Left ventricle myocardium superior (tissue), 1 donor: ENCODE measurements at places on chromosomes 3 and 15. TPM values are rescaled to one million over a fixed set of nuclear protein-coding genes. Genes with fewer than 3 reads are reported as not detected.

GRCh38 chr15:39549912-39550311 is 31.0 kb upstream of the THBS1 start:
- DNase-seq, result peak; percentile 64

GRCh38 chr15:99486371-99487336 is 79.1 kb upstream of the MEF2A start:
- DNase-seq, result peak; percentile 93

Gene SAMMSON
- not detected for total RNA-seq

DNA sequence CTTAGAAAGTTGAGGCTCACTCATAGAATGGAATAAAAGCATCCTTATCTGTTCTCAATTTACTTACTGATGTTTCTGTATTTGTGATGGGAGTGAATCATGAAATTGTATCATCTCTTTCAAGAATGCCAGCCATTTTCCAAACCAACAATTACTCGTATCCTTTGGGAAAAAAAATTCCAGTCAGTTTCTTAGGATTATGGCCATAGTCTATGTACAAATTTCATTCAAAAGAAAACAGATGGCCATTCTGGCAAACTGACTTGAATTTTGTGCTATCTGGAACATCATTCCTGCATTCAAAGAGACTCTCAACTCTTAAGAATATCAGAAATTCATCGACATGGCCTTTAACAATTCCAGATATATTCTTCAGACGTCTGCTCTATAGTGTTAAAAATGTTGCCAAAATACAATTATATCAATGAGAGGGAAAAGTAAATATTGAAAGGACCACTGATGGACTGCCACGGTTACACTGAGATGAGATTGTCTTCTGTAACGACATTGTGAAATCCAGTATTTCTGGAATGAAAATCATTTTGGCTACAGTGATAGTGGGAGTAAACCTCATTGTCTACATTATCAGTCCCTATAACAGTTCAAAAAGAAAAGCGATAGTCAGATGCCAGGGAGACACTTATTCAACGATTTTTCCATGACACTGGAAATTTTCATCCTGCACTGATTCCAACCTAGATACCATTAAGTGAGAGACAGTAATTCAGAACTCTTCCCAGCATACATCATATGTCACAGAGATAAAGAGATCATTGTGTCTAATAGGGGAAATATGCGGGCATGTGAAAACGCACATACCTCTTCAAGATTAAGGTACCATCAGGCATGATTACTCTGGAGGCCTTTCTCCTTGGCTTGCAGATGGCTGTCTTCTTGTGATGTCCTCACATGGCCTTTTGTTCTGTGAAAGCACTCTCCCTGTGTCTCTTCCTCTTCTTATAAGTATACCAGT is 953.8 kb upstream of the ALCAM start:
- no peak for DNase-seq

DNA sequence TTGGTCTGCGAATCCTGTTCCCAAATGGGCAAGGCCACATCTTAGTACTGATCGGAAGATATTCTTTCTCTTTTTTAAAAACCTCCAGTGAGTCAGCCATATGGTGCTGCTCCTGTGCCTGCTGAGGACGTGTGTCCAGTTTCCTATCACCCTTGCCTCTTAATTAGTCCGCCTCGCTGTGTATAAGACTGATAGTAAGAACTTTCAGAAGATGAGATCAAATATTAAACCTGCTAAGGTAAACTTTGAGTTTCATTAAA is 612 bp downstream of the UBA5 start:
- DNase-seq, result no peak

Gene SENP2
- total RNA-seq, result 25.1 TPM

DNA sequence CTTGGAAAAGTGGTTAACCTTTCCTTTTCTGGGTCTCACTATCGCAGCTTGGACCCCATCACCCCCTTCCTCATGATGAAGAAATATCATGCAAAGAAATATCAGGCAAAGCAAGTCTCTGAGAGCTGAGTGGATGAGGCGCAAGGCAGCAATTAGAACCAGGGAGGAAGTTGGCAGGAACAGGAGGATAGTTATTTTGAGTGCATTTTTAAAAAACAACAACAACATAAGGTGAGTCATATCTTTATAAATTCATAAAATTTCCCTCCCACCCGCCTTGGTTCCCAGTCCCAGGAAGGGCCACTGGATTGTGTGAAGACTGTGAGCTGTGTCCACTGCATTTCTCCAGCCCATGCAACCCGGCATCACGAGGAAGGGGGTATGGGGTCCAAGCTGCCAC is 316.9 kb upstream of the TLE3 start:
- DNase-seq, result no peak

DNA sequence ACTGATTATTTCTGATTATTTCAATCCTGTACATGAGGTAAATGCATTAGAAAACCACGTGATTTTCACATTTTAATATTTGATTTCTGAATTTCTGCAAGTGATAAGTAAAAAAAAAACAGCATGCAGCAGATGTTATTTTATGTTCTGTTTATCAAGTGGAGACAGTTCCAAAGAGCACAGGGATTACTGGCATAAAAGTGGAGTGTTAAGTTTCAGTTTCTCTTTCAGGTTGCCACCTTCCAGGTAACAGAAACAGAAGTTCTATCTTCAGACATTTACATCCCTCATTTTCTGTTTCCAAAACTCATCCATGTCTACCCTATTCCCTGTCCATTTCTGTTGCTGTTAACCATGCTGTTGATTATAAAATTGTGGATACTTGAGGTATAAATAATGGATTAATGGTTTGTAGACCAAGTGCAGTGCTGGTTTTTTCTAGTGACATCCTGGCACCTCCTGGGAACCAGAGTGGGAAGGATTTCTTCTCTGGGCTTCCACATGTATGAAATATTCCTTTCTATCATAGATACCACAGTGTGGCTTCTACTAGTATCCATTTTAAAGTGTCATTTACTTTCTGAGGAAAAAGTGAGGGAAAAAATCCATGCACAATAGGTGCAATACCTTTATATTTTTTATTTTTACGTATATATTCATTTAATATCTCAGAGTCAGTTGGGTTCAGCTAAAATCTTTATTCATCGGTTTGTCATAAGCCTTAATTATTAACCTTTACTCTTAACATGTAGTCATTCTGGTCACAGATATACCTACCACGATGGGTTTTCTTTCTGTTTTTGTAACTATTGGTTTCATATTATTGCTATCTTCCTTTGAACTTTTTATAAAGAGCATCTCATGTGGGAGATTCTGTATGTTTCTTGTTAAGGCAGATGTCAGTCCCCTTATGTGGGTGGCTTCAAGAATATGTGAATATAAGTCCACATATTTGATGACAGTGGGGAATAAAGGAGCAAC is 1010.0 kb downstream of the SQOR start:
- DNase-seq, result no peak

Gene CHDH
- total RNA-seq, result 12.7 TPM

- no peak for DNase-seq
Observed at GRCh38 chr15:39530480-39531342, 50.2 kb upstream of the THBS1 start.

DNA sequence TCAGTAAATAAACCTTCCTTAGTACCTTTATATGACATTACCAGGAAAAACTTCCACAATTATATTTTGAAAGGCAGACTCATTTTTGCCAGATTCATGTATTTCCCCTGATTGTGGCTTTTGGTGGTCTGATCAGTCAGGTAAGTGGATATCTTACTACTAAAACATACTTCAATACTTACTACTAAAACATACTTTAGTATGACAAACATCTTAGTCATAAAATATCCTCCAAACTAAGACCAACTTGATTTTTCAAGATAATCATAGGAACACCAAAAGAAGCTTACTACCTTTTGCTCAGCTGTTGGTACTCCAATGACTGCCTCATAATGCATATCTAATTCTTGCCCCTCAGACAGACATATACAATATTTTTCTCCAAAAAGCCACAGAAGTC is 9.3 kb downstream of the TJP1 start:
- no peak for DNase-seq

Gene RHOV
- total RNA-seq, result not detected

- no peak for DNase-seq
Observed at GRCh38 chr3:4734454-4734853, 241.3 kb downstream of the ITPR1 start.

DNA sequence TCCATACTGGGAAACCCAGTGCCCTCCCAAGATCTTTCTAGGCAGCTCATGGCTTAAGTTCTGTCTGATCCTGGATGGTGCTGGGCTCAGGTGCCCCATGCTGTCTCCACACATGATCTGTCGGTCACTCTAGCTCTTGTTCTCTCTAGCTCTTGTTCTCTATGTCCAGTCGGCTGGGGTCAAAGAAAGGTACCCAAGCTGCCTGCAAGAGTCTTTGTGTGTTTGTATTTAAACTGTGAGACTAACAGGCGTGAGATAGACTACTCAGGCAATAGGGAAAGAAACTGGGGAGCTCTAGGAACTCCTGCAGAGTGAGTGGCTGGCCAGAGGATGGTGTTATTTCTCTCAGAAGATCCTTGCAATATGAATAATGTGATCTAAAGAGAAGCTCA is 40.2 kb downstream of the GPR156 start:
- DNase-seq, result no peak

GRCh38 chr15:66955001-66955516 is 110.3 kb upstream of the SMAD3 start:
- no peak for DNase-seq
